Kidney epithelial cell (primary cell): ENCODE measurements at places on chromosomes 1 and 21. TPM values are rescaled to one million over a fixed set of nuclear protein-coding genes. Genes with fewer than 3 reads are reported as not detected.

GRCh38 chr1:12537906-12538461 is 80.0 kb downstream of the DHRS3 start:
- DNase-seq, result no peak

DNA sequence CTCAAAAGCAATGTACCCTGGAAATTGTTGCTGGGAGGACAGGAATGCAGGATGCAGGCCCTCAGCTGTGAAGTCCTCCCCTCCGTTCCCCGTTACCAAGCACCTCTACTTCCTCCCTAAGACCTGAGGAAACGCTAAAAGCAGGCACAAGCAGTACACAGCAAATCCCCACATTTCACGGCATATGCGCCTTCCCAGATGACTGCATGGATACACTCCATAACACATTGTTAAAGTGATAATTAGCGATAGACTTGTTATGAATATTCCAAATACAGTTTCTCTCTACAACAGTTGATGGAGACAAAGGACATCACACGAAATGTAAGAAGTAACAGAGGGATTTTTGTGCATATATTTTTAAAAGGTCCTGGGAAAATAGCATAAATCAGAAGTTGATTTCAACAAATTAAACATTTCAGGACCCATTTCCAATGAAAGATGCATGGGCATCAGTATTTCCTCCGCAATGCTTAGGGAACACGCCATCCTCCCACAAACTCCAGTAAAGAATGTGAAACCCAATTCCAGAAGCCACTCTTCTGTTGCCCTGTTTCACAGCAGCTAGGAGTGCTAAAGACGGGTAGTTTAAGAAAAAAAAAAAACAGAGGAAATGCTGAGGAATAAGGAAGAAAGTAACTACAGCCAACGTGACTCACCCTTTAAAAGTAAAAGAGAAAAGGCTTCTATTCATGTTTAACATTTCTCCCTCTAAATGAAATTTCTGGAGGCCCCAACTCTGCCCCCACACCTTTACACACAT is 75.5 kb downstream of the HIVEP3 start:
- DNase-seq, result peak; percentile 71

DNA sequence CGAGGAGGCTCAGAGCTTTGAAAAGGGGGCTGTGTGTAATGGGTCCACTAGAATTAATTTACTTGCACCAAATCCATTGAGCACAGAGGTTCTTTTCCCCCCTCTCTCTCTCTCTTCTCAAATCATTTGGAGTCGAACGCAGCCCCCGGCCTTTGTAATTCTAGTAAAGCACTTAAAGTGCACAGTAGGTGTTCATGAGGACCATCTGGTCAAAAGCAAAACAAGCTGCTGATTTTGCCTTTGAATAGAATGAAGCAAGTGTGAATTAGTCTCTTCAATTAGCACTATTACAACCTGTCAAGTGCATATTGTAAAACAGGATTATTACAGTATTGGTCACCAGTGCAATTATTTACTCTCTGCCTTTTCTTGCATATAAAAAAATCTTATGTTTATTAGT is 259.9 kb downstream of the FAF1 start:
- no peak for DNase-seq

GRCh38 chr1:93715529-93716126 is 34.0 kb upstream of the BCAR3 start:
- no peak for DNase-seq

DNA sequence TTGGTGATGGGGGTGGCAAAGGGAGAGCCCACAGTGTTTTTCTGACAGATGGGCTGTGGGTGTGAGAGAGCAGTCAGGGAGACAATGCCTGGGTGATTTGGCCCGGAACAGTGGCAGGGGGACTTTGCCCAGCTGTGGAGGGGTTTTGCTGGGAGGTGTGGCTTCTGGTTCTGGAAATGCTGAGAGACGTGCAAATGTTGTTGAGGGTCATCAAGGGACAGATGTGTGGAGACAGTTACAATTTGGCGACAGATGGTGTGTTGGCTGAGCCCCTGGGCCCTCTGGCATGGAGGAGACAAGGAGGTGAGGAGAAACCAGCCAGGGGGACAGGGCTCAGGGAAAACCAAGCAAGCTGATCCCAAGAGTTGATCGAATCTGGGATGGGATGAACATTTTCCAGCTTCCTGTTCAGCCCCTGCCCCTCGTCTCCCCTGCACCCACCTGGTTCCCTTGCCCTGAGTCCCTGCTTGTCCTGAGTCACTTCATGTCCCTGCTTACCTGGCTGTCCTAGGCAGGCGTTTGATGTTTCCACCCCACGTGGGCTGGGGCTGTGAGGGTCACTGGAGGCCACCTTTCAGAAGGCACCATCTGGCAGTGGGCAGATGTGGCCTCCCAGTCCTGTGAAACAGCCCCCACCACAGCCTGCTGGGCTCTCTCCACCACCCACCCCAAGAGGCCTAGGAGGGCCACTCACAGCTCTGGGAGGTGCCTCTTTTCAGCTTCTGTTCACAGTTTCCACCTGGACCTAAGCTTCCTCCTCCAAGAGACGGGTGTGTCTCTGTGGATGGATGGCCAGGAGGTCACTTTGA is 15.8 kb upstream of the ZNF678 start:
- DNase-seq, result no peak

- no peak for DNase-seq
These were observed 135.9 kb upstream of the COA6 start for GRCh38 chr1:234237393-234237792.

- no peak for DNase-seq
These were observed 6.1 kb downstream of the CCDC18 start for GRCh38 chr1:93186667-93187066.

DNA sequence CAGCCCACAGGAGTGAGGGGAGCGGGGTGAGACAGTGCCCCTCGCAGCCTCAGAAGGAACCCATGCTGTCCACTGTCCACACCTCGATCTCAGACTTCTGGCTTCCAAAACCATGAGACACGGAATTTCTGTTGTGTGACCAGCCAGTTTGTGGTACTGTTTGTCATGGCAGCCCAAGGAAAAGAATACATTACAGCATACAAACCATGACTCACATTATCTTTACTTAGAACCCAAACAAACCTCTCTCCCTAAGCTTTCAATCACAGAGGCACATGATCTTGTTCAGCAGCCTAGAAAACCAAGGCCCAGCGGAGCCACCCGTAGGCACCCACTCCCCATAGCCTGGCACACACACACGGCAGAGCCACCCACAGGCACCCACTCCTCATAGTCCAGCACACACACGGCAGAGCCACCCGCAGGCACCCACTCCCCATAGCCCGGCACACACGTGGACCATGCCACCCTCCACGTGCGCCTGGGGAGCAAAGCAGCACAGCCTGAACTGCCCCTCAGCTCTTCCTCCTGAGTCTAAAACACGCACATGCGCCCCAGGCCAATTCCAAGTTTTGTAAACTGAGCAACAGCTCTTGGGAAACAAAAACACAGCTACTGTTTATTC is 458 bp upstream of the KRTAP10-4 start:
- no peak for DNase-seq

Gene VSIG8
- total RNA-seq, result 0.07 TPM in 1 of 2 replicates, not detected in the other
